HFFc6 (cell line): ENCODE measurements at places on chromosomes 7 and 10.

GRCh38 chr10:122045212-122045611 is 56.2 kb downstream of the TACC2 start:
- DNase-seq: no peak

DNA sequence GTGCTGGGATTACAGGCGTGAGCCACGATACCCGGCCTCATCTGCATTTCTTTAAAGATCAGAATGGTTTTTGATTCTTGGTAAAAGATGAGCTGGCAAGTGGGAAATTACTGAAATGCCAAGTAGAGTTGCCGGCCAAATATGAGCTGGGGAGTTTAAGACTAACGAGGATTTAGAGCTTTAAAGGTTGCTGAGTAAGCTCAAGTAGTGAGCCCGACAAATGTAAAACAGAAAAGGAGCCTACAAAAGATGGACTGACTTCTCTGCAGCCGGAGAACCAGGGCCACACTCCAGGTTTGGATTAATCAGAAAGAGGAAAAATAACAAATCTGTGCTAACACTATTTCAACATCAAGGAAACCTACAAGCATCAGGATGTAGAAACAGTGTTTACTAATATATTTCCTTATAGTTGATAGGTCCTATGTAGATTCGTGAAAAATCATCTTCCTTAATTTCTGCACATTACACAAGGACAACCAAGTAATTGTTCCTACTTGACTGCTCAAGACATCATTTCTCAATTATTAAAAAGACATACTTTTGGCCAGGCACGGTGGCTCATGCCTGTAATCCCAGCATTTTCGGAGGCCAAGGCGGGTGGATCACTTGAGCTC is 49.6 kb downstream of the MPP7 start:
- DNase-seq: no peak

- peak; percentile 81 for DNase-seq
Measured at GRCh38 chr7:129530795-129531391, 28.6 kb downstream of the SMKR1 start.

- no peak for DNase-seq
Measured at GRCh38 chr7:90660100-90660499, 64.0 kb downstream of the CDK14 start.

DNA sequence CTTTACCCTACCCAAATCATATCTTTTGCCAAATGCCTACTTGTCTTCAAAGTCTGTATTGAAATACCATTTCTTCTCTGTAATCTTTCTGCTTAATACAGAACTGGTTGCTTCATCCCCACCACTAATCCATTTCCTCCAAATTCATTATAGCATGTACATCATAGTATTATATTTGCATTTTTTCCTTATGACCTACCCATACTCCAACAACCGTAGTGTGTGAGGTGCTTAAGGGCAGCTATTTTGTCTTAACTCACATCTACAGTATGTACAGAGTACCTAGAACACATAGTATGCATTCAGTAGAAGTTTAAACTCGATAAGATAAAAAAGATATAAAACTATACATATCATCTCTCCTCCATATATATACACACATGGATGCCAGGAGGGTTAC is 23.7 kb downstream of the ACSL5 start:
- DNase-seq: no peak

DNA sequence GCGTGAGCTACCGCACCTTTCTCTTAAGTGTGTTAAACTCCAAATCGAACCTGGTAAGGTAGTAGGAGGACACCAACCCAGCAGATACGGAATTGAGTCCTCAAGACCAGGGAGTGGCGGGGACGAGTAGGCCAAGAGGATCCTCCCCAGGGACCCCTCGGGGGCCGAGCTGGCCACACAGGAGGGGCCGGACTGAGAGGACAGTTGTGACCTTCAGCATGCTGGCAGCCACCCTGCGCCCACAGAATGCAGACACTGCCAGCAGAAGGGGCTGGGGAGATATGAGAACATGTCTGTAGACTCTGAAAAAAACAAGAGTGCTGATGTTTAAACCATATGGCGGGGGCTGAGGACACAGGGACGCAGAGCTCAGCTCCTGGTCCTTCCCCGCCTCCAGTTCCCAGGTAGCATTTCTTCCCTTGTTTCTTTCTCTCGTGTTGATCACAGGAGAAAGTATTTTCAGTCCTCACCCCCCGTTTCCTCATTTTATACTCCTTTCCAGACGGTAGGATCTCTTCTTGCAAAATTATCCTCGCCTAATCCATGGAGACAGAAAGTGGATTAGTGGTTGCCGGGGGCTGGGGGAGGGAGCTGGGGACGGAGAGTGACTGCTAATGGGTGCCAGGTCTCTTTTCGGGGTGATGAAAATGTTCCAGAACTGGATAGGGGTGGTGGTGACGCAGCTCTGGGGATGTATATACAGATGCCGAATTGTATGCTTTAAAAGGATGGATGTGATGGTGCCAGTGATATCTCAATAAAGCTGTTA is 11.5 kb upstream of the UNCX start:
- DNase-seq: no peak

DNA sequence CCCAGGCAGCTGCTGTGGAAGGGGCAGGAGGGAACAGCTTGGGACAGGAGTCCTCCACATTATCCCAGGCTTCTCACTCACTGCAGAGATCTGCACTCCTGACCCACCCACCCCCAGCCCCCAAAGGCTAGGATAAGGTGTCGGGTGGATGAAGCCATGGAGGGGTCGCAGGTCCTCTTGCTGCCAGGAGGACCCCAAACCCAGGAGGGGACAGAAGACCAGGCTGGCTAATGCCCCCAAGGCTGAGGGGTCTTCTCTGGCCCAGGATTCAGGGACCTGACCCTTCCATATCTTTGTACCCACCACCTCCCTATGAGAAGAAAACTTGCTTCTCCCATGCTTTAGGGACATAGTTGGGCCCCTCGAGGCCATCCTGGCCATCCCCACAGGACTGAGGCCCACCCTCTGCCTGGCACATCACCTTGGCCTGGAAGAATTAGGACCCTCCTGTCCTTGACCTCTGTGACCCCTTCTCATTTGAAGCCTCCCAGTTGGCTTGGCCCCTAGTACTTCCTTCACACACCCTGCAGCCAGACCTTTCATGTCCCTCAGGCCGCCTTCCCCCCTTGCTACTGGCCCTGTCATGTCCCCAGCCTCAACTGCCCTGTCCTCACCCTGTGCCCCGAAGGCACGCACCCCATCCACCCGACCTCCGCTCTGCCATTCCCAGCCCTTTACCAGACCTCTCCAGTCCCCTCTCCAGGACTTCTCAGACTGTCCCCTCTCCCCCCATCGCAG is 21.6 kb downstream of the KCNH2 start:
- DNase-seq: no peak

GRCh38 chr10:29608476-29609301 is 26.1 kb downstream of the SVIL start:
- no peak for DNase-seq

DNA sequence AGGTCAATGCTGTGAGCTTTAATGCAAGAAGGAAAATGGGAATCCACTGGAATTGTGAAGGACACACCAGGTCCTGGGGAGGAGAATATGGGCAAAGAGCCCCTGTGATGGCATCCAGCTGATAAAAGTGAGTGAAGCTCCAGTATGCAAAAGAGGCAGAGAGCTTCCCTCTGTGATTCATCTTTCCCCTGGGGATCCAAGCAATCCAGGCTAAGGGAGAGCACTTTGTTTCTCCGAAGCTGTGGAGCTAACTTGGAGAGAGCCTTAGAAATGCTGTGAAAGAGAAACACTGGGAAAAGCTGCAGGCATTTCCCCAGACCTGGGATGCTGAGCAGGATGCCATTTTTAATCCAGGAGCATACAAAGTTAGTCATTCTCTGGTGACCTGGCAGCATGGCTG is 489.5 kb downstream of the SH2D4B start:
- no peak for DNase-seq

GRCh38 chr7:28575241-28575643 is 162.9 kb downstream of the CREB5 start:
- DNase-seq: peak; percentile 35

GRCh38 chr10:103602852-103603155 is 109.3 kb downstream of the NEURL1 start:
- no peak for DNase-seq

DNA sequence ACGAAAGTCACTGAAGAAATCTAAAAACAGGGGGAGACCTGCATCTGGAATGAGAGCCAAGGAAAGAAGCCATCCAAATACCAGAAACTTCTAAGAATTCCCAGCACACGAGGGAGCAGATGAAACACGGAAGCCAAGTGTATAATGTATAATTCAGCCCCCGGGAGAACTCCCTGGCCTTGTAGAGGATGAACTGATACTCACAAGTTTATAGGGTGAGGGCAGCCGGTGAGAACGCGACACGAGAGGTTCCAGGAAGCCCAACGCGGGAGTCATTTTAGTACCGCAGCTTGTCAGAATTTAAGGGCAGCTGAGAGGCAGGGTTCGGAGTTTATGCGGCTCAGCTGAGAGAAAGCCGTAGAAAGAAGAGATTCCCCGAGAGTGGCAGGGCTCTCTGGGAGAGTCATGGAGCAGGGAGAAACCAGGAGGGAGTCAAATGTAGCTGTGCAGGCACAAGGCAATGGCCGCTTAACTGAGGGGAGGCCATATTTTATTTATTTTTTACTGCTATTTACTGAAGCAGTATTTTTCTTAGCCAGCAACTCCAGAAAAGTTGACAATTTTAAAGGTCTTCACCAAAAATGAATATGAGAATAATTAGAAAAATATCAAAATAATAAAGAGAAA is 164.0 kb downstream of the NPSR1 start:
- DNase-seq: no peak

DNA sequence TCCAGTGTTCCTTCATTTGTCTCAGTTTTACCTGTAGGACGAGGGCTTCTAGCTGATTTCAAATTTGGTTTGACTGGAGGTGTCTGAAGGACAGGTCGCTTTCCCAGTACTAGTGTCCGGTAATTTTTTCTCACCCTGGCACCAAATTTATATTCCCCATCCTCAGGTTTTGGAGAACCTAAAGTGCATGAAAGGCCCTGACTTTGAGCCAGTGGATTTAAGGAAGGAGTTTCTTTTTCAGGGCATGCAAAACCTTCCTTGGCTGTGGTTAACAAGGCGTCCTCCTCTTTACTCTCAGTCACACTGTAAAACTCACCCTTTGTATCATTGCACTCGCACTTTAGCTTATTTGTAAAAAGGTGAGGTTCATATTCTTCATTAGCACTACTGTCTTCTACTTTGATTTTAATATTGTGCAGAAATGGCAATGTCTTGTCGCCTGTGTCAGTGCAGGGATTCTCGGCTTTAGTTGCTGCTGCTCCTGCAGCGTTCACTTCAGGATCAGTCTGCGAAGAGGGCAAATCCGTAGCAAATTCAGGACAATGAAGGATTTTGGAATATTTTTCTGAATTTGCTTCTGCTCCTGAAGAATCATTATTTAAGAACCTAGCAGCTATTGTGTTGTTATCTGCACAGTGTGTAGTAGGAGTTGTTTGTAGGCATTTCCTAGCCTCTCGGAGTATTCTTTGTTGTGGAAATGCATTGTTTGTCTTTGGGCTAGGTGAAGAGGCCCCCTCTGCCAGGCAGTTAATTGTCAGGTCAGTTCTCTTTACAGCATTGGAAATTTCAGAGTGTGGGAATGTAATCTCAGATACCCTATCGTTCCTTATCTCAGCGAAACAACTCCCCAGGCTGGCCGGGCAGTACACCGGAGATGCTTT is 9.9 kb downstream of the SKIDA1 start:
- DNase-seq: no peak

DNA sequence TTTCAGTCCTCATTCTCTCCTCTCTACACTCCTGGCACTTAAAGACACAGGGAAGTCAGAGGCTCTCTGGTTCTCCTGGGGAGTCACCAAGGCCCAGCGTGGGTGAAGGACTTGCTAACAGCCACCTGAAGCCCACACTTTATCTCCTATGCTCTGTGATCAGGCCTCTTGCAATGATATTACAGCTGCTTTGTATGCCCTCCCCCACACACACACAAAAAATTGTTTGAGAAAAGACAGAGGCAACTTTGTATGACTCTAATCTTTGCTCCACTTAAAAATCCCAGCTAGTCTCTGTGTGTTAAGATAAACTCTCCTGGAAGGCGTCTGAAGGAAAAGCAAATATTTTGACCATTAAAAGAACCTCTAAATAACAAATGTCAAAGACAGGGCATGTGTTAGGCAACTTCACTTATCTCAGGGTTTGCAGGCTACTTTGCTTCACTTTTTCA is 507.2 kb downstream of the TNS3 start:
- no peak for DNase-seq

DNA sequence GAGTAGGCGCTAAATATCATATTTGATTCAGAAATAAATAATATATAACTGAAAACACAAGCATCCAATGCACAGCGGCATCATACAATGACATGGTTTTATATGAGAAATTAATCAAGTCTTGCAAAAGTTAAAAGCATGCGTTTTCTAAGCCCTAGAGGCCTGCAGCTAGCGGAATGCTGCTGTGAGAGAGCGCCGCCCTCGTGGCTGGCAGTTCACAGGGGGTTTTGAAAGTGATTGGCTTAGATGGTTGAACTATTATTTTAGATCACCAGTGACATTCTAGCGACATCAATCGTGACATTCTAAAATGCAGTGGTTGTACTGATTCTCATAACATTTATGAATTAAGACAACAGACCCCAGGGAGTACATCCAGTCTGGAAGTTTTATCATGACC is 235.2 kb upstream of the MGMT start:
- no peak for DNase-seq

- DNase-seq: no peak
Measured at GRCh38 chr10:6612371-6612770, 32.3 kb upstream of the PRKCQ start.

- DNase-seq: no peak
Measured at GRCh38 chr10:63355682-63356081, 110.1 kb downstream of the JMJD1C start.

DNA sequence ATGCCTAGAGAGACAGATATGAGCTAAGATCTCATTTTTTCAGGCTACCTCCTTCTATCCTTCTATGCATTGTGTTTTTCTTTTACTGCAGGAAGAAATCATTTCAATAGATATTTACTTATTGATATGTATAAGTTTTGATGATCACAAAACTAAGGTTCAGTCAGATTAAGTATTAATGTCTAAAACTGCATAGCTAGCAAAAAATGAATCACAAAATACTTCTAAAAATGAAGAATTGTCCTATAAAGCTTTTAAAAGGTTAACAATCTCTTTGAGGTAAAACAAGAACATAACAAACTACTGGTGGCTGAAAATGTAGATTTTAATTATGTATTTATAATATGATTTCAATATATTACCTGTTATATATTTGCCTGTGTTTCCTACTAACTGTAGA is 632.9 kb upstream of the LRRTM3 start:
- DNase-seq: no peak

DNA sequence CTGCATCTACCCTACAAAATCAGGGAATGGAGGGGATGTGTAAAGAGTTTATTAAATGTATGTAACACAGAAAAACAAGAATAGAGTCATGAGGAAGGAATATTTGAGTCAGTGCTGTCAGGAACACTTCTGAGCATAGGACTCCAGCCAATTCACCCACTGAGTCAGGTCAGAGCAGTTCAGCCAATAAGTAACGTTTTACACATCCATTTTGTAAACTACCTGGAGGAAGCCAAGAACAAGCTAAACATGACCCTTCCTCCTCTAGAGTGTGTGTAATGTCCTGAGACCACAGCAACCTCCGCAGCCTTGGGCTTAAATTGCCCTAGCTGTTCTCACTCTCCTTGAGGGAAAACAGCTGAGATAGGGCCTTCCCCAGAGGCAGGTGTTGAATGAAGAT is 691.5 kb upstream of the LRRN3 start:
- DNase-seq: no peak
